Caudate nucleus (tissue), 63 donors: ENCODE measurements at places on chromosomes 3 and 15.

DNA sequence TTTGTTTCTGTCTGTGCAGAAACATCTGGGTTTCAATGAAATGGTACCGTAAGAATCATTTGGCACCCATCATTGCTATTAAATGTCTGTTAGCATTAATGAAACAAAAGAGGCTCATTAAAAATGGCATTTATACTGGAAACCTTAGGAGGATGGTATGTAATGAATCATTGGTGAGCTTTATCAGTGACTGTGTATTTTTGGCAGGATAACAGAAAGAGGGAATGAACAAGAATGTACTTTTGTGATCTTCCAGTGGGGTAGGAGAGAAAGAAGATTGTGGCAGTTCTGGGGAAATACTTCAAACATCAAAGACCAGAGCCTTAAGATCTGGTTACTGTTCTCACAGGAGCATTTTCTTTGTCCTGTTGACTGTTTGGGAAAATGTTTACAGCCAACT lies 4.7 kb upstream of the DCBLD2 start:
- DNase-seq = no peak

DNA sequence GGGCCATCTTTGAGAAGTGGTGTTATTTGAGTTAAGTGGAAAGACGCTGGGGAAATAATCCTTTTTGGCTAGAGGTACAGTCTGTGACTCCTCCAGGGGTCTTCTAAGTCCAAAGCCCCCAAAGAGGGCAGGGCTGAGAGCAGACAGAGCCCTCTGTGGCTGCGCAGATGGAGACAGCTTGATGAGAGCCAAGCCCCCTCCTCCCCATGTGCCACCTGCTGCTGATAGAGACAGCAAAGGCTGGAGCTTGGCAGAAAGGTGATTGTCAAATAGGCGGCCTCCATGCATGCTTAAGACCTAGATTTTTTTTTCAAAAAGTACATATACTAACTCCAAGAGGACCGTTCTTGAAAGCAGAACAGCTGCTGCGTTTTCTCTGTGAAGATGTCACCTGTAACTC lies 72.4 kb downstream of the CRYGS start:
- no peak for DNase-seq

GRCh38 chr3:179037351-179037750 lies 34.3 kb downstream of the ZMAT3 start:
- DNase-seq = no peak

DNA sequence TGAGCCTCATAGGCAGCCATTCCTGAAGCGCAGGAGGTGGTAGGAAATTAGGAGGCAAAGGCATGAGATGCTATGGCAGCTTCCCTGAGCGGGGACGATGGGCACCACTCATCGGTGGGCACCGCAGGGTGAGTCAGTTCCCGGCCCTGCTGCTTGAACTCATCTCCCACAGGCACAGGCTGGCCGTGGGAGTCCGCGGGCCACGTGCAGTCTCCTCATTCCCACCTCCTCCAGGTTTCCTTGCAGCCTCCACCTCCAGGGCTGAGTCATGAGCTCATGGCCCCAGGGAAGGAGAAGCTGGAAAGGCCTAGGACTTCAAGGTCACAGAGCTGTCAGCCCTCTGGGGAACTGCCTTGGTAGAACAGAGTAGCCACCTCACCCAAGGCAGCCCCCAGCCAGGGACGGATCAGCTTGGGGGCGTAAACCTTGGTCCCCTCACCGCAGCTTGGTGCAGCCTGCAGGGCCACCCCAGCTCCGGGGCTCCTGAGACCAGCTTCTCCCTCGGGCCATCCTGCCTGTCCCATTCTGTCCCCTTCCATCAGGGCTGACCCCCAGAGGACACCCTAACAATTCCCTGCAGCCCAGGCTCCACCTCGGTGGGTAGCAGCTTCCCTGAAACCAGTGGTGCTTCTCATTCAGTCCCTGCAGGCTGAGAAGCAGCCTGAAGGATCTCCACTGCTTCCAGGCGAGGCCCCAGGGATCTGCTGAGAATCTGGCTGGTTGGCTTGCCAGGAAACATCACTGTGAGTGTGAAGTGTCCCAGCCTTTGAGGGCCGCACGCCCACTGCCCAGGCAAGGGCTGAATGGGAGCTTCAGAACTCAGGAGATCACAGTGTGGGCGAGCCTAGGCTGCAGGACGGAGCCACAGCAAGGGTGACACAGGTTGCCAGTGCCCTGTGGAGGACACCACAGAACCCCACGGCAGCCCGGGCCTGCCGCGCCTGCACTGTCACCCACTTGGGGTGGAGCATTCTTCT lies 150.7 kb upstream of the MEF2A start:
- no peak for DNase-seq

GRCh38 chr15:68829068-68829467 lies 8.4 kb upstream of the ANP32A start:
- no peak for DNase-seq

- DNase-seq = no peak
Observed at GRCh38 chr15:70436428-70436827, 326.9 kb downstream of the UACA start.

- no peak for DNase-seq
Observed at GRCh38 chr3:172562871-172563865, 39.9 kb upstream of the TNFSF10 start.

DNA sequence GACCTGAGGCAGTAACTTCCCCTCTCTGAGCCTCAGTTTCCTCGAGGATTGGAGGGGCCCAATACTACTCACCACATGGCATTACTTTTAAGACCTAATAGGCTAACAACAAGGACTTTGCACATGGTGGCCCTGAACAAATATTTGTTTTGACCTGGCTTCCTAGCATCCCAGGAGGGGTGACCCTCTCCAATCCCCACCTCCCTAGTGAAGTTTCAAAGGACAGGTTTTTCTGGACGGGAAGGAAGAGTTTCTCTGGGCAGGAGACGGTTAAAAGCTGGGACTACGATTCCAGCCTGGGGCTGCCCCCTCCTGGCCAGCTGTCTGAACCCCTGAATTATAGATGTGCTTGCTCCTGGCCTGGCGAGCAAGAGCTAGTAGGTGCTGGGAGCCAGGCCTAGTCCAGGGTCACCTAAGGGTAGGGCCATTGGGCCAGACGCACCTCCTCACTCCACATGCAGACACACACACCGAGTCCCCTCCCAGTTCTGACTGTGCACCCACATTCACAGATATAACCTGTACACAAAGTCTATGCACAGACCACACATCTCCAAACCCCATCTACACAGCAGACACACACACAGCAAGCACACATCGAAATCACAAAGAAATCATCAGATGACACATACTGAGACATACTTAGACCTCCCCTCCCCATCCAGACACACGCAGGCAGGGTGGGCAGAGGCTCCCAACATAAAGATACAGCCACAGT lies 2.7 kb upstream of the ISL2 start:
- no peak for DNase-seq

- DNase-seq = no peak
Observed at GRCh38 chr15:68347392-68347791, 69.8 kb downstream of the FEM1B start.

GRCh38 chr15:48642795-48643194 lies 2.7 kb downstream of the FBN1 start:
- no peak for DNase-seq

GRCh38 chr3:88364926-88365325 lies 215.2 kb downstream of the C3orf38 start:
- DNase-seq = no peak

GRCh38 chr3:143552851-143553250 lies 295.4 kb downstream of the SLC9A9 start:
- no peak for DNase-seq

DNA sequence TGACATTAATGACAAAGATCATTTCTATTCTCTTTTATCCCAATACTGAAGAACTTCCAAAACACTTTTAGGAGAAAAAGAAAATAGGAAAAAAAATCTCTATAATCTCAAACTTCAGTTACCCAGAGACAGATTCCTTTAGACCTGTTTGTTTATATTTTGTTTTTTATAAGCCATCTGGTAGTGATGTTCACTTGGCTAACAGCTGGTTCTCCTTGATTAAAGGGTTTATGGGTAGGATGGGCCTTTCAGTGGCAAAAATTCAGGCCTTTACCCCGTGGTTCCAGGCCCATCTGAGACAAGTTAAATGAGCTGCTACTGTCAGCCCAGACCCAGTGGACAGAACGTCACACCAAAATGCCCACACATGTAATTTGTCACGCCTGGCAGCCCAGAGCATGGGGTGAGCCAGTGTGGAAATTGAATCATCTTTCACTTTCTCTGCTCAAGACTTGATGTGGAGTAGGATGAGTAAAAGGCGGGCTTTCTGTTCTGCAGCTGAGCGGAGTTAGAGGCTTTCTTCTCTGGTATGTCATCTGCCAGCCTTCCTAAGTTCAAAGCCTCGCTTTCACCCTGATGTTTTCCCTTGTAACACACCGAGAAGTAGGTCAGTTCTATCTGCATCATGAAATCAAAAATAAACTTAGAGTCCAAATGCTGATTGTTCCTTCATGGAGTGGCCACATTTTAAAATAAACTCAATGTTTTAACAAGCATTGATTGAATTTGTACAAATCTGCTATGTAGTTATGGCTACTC lies 62.5 kb upstream of the SKOR1 start:
- no peak for DNase-seq

DNA sequence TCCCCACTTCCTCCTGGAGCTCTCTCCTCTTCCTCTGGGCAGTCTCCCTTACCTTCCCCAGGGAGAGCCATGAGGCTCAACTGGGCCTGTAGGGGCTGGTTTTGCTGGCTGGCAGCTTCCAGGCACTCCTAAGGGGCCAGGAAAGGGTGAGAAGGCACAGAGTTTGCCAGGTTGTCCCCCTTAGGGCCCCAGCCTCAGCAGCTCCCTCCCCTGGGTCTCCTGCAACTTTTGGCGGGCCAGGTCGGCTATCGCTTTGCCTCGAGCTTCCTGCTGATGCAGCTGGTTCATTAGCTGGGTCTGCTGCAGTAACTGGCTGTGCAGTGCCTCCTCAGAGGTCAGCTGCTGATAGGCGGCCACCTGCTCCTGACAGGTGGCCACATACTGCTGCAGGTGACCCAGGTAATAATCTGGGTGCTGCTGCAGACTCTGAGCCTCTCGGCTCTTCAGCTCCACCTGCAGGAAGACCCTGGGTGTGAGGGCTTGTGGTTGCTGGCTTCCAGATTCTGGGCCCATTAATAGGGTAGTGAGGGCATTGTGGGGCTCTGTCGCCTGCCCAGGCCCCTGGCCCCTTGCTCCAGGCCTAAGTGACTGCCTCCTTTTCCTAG lies 29.7 kb upstream of the OR4F6 start:
- DNase-seq = no peak

- no peak for DNase-seq
Observed at GRCh38 chr15:28117432-28117990, 18.4 kb upstream of the OCA2 start.

GRCh38 chr15:81945014-81945615 lies 100.7 kb downstream of the MEX3B start:
- no peak for DNase-seq

DNA sequence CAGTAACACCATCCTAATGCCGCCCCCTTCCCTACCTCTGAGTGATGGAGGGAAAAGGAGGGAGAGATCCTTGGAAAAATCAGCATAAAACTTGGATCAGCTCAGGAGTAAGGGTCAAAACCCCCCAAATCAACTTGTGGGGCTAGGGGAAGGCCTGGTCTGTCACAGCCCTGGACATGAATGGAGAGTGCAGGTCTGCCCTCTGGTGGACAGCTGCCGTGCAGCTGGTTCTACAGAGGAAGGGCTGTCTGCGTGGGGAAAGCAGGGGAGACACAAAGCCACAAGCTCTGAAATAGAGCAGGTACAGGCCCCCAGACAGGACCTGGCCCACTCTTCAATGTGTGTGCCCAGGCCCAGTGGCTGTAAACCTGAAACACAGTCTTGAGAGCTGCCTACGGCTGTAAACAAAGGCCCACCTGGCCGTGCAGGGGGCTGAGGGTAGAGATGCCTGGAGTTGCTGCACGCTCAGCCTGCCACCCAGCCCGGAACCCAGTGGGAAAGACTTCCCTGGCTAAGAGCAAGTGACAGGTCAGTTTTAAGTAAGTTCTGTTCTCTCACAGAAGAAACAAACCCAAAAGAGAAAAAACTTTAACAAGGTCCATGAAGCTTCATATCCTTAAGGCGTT lies 16.4 kb downstream of the CLK3 start:
- DNase-seq = no peak

- DNase-seq = no peak
Observed at GRCh38 chr3:126361211-126361610, 4.0 kb upstream of the KLF15 start.

- DNase-seq = no peak
Observed at GRCh38 chr15:38398134-38398533, 55.8 kb upstream of the FAM98B start.

DNA sequence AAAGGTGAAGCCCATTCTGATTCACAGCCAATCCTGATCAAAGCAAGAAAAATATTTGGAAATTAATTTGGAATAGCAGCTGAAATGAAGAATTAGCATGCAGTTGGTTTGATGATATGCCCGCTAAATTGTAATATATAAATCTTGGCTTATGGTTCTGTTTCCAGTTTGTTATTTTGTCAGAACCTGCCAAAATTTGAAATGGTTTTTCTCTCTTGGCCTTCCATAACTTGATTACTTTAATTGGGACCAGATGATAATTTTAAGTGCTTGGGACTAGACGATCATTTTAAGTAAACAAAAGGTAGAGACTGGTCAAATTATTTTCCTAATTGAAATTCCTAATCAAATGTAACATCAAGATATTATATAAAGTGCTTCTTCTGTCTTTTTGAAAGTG lies 842.4 kb downstream of the TBL1XR1 start:
- DNase-seq = no peak

- no peak for DNase-seq
Observed at GRCh38 chr3:143514874-143515273, 333.4 kb downstream of the SLC9A9 start.

DNA sequence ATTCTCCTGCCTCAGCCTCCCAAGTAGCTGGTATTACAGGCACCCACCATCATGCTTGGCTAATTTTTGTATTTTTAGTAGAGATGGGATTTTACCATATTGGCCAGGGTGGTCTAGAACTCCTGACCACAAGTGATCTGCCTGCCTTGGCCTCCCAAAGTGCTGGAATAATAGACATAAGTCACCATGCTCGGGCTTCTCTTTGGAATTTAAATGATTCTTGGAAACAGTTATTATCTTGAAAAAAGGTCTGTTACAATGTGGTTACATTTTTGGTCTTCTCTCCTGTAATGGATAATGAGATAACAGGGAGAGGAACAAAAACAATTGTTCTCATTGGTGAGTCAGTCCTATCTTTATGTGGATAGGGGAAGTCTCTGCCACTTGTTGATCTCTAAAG lies 59.8 kb upstream of the AADACL2 start:
- no peak for DNase-seq

GRCh38 chr3:117671722-117672318 lies 962.2 kb downstream of the TUSC7 start:
- no peak for DNase-seq

- DNase-seq = no peak
Observed at GRCh38 chr3:158508481-158508880, 62.5 kb upstream of the MLF1 start.

- no peak for DNase-seq
Observed at GRCh38 chr3:86029590-86029989, 961.4 kb downstream of the VGLL3 start.

- DNase-seq = no peak
Observed at GRCh38 chr15:93321881-93322282, 232.9 kb upstream of the RGMA start.

GRCh38 chr3:39050029-39050428 lies 1.7 kb downstream of the SCN11A start:
- DNase-seq = no peak
